Amniotic epithelial cell (primary cell): ENCODE measurements at places on chromosomes 4 and X.

GRCh38 chr4:83618431-83618830, 82.5 kb downstream of the GPAT3 start:
- peak; percentile 84 for DNase-seq

DNA sequence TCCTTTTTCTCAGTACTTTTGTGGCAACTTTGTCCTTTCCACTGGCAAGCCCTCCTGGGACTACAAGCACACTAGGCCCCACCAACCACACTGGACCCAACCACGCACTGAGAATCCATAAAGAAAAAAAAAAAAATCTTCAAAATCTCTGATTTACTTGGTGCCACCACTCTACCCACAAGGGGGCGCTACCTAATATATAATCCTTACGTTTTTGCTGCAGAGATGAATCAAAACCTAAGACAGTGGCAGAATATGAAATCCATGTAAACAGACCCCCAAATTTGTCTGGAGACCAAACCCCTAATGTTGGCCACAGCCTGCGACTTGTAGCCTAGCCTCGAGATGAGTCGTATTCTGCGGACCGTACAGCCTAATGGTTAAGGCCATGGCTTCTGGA, 63.5 kb upstream of the ARHGAP36 start:
- DNase-seq = peak; percentile 1

GRCh38 chrX:17425136-17425535, 50.1 kb downstream of the NHS start:
- DNase-seq = no peak

GRCh38 chrX:254630-255215, 26.5 kb upstream of the PLCXD1 start:
- DNase-seq = no peak

GRCh38 chr4:111108153-111108552, 485.3 kb upstream of the PITX2 start:
- DNase-seq = no peak

- peak; percentile 8 for DNase-seq
Observed at GRCh38 chr4:577499-578450, 1.7 kb upstream of the TMEM271 start.

DNA sequence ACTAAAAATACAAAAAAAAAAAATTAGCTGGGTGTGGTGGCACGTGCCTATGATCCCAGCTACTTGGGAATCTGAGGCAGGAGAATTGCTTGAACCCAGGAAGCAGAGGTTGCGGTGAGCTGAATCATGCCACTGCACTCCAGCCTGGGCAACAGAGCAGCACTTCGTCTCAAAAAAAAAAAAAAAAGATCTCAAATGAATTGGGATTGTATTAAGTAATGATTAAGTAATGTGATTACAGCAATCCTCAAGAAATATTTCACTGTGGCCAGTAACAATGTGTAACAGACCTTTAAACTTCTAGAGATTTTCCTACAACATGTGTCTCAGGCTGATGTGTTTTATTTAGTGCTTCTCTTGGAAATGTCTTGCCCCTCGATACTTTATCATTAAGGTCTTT, 46.8 kb downstream of the PKD2 start:
- DNase-seq = peak; percentile 27

- peak; percentile 98 for DNase-seq
Observed at GRCh38 chr4:122744229-122744628, 11.7 kb downstream of the BBS12 start.
